Left renal pelvis (tissue), 4 donors: ENCODE measurements at places on chromosomes 12 and 14.
A peak's percentile ranks its signal among the peaks of the same experiment; 100 is the strongest.

DNA sequence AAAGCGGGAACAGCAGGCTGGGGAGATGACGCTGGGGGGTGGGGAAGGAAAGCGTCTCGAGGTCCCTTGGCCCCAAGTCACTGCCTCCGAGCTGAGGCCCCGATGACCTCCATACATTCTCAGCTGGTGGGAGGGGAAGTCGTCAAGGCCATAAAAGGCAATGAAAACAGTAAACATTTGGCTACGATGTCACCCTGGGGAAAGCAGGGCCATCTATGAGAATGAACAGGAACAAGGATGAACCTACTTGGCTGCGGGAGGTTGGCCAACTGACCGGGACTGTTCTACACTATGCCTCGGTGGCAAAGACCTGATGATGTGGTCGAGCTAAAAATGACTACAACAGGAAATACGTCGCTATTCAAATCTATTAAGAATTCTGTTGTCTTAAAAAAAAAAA, 19.5 kb downstream of the PRKAB1 start:
- DNase-seq, result no peak

DNA sequence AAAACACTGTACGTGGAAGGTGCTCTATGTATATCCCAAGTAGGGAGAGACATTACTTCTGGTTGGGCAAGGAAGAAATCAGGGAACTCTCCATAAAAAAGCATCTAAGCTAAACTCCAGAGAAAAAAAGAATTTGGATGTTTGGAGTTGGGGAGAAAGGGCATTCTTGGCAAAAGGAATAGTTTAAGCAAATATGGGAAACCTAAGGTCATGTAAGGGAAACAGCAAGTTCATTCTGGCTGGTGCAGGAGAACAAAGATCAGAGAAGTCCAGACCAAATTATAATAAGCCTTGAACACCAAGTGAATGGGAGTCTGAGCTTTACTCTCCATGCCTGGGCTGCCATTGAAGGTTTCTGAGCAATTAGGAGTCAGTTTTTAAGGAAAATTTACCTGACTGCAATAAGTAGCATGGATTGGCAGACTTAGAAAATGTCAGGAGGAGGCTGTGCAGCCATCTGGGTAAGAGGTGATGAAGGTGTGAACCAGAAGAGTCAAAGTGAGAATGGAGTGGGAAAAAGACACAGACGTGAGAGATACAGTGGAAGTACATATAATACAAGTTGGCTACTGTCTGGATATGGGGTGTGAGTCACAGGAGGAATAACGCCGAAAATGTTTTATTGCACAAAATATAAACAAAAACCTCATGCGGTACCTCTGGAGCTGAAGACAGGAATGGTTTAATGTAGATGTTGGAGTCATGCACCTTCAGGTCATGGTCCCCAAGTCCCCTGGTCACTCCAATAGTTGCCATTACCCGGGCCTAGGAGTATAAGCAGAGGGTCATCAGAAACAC, 222.6 kb downstream of the MON2 start:
- no peak for DNase-seq

DNA sequence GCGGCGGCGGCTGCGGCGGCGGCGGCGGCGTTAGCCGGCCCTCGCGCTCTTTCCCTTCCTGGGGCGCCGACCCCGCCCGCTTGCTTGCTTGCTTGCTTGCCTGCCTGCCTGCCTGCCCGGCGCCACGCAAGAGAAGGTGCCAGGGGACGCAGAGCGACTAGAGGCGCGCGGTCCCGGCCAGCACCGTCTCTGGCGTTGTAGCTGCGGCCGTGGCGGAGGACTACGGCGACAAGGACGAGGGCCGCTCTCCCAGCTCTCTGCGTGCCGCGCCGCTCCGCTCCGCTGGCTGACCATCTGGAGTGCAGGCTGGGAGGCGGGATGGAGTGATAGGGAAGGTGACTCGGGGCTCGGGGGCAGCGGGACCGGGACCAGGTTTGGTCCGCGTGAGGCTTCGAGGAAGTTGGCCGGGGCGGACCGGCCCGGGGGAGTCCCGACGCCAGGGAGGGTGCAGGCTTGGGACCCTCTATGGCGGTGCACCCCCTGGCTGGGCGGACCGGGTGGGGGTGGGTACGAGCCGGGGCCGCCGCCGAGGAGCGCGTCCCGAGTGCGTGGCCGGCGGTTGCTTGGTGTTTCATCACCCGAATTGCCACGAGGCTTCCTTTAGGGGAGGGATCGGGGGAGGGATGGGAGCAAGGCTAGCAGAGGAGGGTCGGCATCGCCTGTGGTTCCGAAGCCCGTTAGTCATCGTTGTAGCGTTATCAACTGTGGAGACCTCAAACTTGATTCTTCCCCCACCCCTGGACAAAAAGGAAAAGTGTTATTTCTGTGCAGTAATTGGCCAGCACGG, 471 bp downstream of the XPOT start:
- peak; percentile 44 for DNase-seq

GRCh38 chr12:56326533-56326932, 7.3 kb downstream of the PAN2 start:
- DNase-seq, result no peak

GRCh38 chr14:41785696-41786095, 179.0 kb downstream of the LRFN5 start:
- no peak for DNase-seq

DNA sequence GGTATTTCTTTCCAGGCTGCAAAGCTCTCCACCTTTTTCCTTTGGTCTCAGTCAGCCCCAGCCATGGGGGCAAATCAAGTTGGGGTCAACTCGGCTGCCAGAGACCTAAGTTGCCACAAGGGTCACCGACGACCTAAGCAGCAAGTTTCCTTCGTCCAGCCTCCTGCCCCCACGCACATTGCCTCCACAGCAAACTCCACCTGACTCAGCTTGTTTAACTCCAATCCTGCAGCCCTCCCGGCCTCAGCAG, 767 bp upstream of the KCNMB4 start:
- DNase-seq, result no peak

DNA sequence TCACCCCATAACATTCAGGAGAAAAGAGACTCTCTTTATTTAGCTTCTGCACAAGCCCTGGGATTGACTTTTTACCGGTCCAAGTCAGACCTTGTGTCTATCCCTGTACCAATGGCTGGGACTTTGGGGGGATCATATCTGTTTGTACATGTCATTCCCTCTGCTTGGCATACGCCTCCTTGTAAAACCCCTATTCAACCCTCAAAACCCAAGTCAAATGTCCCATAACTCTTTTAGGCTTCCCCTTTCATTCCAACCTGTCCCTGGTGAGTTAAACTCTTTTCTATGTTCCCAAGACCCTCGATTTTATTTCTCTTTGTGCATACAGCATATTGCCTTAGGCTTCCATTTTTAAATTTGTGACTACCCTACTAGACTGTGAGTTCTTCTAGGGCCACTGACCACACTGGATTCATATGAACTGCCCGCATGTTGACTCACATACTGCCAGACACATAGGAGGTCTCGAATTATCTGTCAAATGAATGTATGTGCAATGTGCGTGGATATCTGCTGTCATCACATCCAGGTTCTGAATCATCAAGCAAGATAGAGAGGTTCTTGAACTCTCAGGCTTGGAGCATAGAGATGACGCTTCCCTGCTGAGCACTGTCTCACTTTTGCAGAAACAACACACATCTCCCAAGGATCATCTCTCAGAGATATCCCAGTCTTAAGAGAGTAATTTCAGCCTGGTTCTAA, 548.6 kb upstream of the TBX3 start:
- no peak for DNase-seq

DNA sequence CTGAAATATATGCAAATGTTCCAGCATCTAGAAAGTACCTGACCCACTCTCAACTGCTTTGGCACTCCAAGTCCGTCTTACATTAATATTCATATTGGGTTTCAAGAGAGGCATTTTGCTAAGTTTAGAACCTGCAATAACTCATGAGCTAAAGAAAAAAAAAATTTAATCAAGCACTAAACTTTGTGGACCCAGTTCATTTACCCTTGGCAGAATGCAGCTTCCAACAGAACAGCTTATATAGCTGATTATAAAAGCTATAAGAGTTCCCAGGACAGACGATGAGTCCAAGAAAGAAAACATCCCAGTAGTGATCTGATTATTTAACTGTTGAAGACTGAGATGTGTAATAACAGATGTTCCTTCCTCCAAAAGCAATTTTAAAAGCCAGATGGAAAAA, 592.0 kb downstream of the KCNH5 start:
- no peak for DNase-seq

- DNase-seq, result no peak
Measured at GRCh38 chr14:21300892-21301291, 21.0 kb downstream of the RPGRIP1 start.

GRCh38 chr14:73712071-73712506, 2.1 kb downstream of the PNMA1 start:
- DNase-seq, result no peak

DNA sequence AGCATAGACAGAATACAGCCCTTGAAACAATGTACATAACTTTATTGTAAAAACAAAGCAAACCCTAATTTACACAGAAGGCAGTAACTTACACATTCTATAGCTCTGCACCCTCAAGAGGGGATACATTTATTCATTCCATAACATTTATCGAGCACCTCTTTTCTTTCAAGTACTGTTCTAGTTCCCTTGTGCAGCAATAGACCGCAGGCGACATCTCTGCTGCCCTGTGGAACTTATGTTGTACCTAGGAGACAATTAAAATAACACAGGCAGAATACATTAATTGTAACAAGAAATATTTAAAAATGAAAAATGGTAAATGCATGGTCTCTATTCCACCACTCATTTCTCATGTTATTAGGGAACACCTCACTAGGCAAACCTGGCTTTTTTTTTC, 1.4 kb upstream of the ARHGDIB start:
- no peak for DNase-seq

DNA sequence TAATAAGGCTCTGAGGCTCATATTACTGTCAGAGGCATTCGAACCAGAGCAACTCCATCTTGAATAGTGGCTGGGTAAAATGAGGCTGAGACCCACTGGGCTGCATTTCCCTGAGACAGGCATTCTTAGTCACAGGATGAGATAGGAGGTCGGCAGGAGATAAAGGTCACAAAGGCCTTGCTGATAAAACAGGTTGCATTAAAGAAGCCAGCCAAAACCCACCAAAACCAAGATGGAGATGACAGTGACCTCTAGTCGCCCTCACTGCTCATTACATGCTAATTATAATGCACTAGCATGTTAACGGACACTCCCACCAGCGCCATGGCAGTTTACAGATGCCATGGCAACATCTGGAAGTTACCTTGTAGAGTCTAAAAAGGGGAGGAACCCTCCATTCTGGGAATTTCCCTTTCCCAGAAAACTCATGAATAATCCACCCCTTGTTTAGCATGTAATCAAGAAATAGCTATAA, 18.1 kb upstream of the PRICKLE1 start:
- no peak for DNase-seq

DNA sequence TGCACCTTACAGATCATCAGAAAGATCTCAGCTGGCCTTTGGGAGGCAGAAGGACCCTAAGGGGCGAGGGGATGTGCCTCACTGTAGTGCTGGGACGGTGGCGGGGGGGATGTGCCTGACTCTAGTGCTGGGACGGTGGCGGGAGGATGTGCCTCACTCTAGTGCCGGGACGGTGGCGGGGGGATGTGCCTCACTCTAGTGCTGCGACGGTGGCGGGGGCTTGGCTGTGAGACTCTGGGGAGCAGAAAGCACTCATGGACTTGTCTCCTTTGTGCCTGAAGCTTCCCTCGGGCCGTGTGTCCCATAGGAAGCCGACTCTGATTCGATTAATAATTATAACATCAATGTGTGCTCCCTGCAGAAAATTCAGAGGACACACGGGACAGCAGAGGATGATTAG, 126.6 kb downstream of the ZNF664 start:
- no peak for DNase-seq

GRCh38 chr12:102172436-102172835, 25.2 kb downstream of the PMCH start:
- DNase-seq, result no peak

- no peak for DNase-seq
Measured at GRCh38 chr12:128820723-128821432, 2.9 kb downstream of the SLC15A4 start.

DNA sequence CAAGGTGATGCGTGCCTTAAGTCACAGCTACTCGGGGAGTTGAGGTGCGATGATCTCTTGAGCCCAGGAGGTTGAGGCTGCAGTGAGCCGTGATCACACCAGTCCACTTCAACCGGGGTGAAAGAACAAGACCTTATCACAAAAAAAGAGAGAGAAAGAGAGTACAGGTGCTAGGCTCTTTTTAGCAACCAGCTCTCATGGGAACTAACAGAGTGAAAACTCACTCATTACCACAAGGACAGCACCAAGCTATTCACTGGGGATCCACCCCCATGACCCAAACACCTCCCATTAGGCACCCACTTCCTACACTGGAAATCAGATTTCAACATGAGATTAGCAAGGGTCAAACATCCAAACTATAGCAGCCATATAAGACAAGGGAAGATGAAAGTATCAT, 164.2 kb downstream of the NDUFA12 start:
- DNase-seq, result no peak

DNA sequence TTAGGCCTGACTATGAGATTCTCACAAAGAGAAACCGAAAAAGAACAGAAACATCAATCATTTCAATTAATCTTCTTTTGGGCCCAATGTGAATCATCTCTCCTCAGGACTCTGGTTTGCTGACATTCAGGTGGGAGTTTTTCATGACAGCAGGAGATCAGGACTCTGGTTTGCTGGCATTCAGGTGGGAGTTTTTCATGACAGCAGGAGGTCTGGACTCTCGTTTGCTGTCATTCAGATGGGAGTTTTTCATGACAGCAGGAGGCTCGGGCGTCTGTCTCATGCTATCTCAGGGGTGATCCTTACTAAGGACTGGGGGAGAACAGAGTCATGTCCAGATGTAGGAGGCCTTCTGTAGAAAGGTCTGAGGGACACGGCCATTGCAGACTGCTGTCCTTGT, 40.1 kb upstream of the PARP11 start:
- DNase-seq, result no peak

DNA sequence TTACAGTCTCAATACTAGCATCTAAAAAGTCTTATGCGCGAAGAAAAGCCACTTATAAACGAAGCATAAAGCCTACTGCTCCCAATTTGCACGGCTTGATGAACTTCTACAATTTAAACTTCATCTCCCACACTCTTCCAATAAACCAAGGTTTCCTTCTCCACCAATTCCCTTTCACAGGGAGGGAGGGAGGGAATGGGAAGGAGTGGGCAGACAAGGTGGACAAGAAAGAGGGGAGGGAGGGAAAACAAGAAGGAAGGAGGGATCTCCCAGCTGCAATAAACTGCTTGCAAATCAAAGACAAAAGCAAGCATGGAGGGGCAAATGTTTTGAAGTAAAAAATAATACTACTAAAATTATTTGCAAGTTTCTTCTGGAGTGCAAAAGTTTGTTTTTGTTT, 64.5 kb downstream of the MED13L start:
- DNase-seq, result no peak

GRCh38 chr12:59843260-59843843, 247.5 kb downstream of the SLC16A7 start:
- no peak for DNase-seq

GRCh38 chr12:106480251-106480650, 102.6 kb upstream of the RFX4 start:
- no peak for DNase-seq

- DNase-seq, result no peak
Measured at GRCh38 chr12:113424915-113425823, 3.0 kb downstream of the SDSL start.

GRCh38 chr14:102776761-102777710, at the start of gene TRAF3:
Gene TRAF3 (plus strand): TSS chr14:102777449. CDS start chr14:102870202, 92,753 bp downstream.
- no peak for DNase-seq
